Sigmoid colon (tissue), 7 donors: ENCODE measurements at places on chromosomes 11 and 22. TPM values are rescaled to one million over a fixed set of nuclear protein-coding genes. Genes with fewer than 3 reads are reported as not detected.

- H3K27ac ChIP-seq = no peak overlapping the region
- no peak for DNase-seq
- H3K4me1 ChIP-seq = no peaks in the 10 kb centered on the region
Observed at GRCh38 chr11:97729546-97730272, 1291.0 kb upstream of the CNTN5 start.

The XPNPEP3 gene
- total RNA-seq = 11.0 TPM

GRCh38 chr11:65817312-65817834, 16.4 kb upstream of the SNX32 start:
- peaks cover 6% of the 10 kb centered on the region for H3K36me3 ChIP-seq
- no peak for DNase-seq
- H3K27me3 ChIP-seq = no peaks in the 10 kb centered on the region
- H3K4me3 ChIP-seq = peak overlapping the region; percentile 62
- peak overlapping the region; percentile 64 for H3K27ac ChIP-seq

The KCNK7 gene
- total RNA-seq = not detected

DNA sequence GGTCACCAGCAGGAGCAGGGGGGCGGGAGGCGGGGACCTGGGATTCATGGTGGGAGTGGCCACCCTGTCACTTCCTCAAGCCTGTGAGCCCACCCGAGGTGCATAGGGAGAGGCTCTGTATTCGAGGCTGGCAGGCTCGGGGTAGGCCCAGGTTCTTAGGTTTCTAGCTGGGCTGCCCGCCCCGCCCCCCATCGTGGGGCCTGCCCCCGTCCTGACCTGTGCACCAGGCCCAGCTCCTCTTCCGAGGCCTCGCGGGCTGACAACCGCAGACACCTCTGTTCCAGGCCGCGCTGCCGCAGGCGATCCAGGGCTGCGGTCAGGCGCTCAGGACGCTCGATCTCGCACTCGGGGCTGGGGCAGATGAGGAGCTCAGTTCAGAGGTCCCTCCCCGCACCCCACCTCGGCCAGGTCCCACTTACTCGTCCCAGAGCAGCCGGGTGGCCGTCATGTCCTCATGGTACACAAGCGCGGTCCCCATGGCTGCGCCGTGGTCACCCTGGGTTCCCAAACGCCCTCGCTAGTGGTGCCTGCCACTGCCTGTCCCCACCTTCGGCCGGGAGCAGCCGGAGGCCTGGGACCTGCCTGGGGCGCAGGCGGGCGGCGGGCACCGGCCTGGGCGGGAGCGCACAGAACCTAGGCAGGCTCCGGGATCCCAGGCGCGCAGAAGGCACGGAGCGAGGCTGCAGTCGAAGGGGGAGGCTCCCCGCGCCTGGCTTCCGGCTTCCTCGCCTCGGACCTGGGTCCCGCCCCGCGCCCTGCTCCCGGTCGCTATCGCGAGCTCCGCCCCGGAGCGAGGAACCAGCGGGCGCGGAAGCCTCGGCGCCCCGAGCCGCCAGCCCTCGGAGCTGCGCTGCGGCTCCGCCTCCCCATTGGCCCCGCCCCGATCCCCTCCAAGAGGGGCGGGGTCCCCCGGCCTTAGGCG, at the start of gene HDAC10:
Gene HDAC10 (minus strand): TSS at position 711 of the 922 bp plus-strand sequence. CDS start 233 bp downstream, at position 478.
- H3K27me3 ChIP-seq = no peaks in the 10 kb centered on the region
- no peaks in the 10 kb centered on the region for H3K36me3 ChIP-seq
- DNase-seq = peak; percentile 88
- peak within 1 kb of the TSS; percentile 79 for H3K4me3 ChIP-seq
- H3K27ac ChIP-seq = peak within 1 kb of the TSS; percentile 82
- peaks cover 35% of the 10 kb centered on the region for H3K4me1 ChIP-seq

DNA sequence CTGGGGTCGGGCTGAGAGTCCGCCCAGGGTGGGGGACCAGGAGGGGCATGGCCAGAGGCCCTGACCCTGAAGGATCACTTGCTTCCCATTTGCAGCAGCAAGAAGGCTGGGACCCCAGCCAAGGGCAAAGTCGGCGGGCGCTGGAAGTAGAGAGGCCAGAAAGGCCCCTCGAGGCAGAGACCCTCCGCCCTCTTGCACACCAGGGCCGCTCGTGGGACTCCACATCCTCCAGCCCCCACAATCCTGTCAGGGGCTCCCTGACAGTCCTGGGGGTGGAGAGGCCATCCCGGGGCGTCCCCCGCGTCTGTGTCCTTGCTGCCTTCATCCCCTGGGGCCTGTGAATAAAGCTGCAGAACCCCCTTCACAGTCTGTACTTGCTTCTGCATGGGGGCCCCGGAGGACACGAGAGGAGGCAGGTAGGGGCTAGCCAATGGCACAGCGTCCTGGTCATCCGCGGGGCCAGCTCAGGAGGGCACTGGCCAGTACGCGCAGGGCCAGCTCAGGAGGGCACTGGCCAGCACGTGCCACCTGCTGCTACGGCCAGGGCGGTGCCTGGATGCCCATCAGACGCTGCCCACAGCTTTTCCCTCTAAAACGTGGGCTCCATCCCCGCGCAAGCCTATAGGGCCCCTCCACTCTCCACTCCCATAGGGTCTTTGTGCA, 8.7 kb upstream of the MRPL23 start:
- peak; percentile 47 for DNase-seq
- H3K36me3 ChIP-seq = no peaks in the 10 kb centered on the region
- peaks cover 6% of the 10 kb centered on the region for H3K4me1 ChIP-seq
- H3K27me3 ChIP-seq = peaks cover 5% of the 10 kb centered on the region

- H3K27me3 ChIP-seq = no peaks in the 10 kb centered on the region
- H3K36me3 ChIP-seq = peaks cover 40% of the 10 kb centered on the region
- H3K4me1 ChIP-seq = peaks cover 48% of the 10 kb centered on the region
- DNase-seq = peak; percentile 58
- H3K27ac ChIP-seq = peak overlapping the region; percentile 99
Observed at GRCh38 chr11:117230286-117230961, 1.4 kb downstream of the PCSK7 start.

DNA sequence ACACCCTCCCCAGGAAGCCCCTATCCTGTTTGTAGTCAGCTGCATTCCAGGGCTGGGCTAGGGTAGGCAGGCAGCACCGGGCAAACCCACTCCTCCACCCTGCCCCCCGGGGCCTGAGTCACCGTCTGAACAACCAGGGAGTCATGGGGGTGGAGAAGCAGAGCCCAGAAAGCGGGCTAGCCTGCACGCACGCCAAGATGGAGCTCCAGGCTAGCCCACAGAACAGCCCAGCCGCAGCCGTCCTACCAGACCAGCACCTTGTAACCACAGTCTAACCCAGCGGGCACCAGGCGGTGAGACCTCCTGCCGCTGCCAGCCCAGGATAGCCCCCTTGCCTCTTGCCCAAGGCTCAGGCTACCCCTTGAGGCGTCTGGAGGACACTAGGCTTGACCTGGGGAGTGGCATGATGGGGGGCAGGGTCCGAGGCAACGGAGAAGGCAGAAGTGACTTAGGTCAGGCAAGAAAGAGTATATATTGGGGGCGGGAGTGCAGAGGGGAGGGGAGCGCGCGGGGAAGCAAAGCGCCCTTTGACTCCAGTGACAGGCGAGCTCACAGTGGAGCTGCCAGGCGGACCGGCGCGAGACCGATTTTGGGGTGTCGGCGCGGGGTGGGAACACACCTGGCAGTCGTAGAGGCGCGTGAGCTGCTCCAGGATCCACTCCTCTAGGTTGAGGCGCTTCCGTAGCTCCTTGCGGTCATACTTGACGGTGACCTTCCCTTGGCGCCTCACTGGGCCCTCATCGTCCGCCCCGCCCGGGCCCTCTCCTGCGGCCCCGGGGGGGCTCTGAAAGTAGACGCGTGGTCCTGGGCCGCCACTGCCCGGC, 734 bp downstream of the PPP1R14B start:
- peak overlapping the region; percentile 96 for H3K27ac ChIP-seq
- H3K4me3 ChIP-seq = peak overlapping the region; percentile 53
- peaks cover 66% of the 10 kb centered on the region for H3K4me1 ChIP-seq
- peaks cover 7% of the 10 kb centered on the region for H3K36me3 ChIP-seq
- DNase-seq = peak; percentile 86

The CHEK2 gene
- 3.6 TPM for total RNA-seq

DNA sequence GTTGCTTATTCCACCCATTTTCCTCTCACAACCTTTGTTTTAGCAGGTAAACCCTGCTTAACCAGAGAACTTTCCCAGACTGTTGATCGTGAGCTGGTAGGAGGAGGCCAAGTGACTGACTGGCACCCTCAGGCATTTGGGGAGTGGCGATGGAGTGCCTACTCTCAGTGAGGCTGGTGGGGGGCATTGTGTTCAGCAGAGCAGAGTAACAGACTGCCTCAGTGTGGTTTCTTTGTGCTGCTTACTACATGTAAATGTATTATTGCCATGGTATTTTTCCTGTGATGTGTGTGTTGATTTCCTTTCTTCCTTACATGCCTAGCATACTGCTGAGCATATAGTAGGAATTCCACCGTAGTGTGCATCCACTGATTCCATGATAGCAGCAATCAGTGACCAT, 2.6 kb downstream of the MARK2 start:
- H3K27me3 ChIP-seq = no peaks in the 10 kb centered on the region
- H3K4me1 ChIP-seq = peaks cover 66% of the 10 kb centered on the region
- peak overlapping the region; percentile 92 for H3K27ac ChIP-seq
- peak overlapping the region; percentile 84 for H3K4me3 ChIP-seq

DNA sequence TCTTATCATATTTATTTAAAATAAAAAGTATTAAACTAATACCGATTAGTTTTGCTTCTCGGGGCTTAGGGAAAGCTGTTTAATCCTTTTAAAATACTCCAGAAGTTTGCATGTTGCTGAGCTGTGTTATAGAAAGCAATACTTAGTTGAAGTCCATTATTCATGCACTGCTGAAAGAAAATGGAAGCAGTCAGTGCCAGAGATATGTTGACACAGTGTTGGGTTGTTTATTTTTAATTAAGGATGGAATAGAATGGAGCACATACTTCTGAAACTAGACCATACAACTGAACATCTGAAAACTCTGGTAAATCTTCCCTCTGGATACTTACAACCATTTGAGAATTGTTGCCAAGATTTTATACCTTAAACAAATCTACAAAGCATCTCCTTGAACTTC, 282.7 kb upstream of the CCDC179 start:
- no peak for DNase-seq
- no peaks in the 10 kb centered on the region for H3K27me3 ChIP-seq
- H3K4me3 ChIP-seq = no peak overlapping the region
- H3K27ac ChIP-seq = no peak overlapping the region
- H3K36me3 ChIP-seq = no peaks in the 10 kb centered on the region

DNA sequence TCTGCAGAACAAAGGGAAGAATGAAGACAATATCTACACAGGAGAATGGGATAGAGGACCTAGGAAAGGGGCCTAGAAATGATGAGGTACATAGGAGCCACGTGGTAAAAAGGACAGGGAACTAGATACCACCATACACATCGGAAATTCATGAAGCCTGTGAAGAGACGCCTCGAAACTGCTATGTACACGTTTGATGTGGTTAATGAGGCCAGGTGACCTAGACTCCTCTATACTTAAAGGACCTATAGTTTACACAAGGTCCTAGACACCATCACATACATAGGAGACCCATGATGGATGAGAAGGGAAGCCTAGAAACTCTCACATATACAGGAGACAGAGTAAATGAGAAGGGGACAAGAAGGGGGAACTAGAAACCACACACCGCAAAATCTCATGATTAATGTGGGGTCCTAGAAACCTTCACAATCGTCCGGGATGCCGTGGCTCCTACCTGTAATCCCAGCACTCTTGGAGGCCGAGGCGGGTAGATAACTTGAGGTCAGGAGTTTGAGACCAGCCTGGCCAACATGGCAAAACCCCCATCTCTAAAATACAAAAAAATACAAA, 23.8 kb downstream of the RHBDD3 start:
- no peak overlapping the region for H3K27ac ChIP-seq
- DNase-seq = peak; percentile 26
- no peak overlapping the region for H3K4me3 ChIP-seq
- H3K27me3 ChIP-seq = no peaks in the 10 kb centered on the region
- no peaks in the 10 kb centered on the region for H3K4me1 ChIP-seq

GRCh38 chr11:86680716-86681482, 8.5 kb upstream of the ME3 start:
- no peak overlapping the region for H3K4me3 ChIP-seq
- no peak for DNase-seq
- no peaks in the 10 kb centered on the region for H3K27me3 ChIP-seq
- H3K36me3 ChIP-seq = no peaks in the 10 kb centered on the region
- H3K4me1 ChIP-seq = peaks cover 47% of the 10 kb centered on the region
- peak overlapping the region; percentile 75 for H3K27ac ChIP-seq

DNA sequence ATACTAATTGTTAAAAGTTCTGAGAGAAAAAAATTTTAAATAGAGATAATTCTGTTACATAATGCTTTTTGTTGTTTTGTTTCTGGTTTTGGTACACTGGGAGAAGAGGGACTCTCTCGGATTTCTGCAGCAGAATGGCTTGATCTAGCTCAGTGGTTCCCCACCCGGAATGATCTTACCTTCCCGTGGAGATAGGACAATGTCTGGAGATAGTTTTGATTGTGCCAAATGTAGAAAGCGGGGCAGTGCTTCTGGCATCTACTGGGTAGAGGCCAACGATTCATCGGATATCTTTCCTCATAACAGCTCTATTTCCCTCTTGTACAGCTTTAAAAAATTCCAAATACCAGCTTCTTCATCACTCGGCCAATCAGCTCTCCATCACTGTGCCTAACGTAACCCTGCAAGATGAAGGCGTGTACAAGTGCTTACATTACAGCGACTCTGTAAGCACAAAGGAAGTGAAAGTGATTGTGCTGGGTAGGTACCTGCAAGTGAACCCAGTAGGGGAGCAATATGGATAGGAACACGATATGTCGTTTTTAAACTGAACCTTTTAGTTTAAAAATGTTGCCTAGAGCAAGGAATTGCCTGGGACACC, 13.2 kb downstream of the CRTAM start:
- H3K27me3 ChIP-seq = peaks cover 9% of the 10 kb centered on the region
- no peak overlapping the region for H3K4me3 ChIP-seq
- no peaks in the 10 kb centered on the region for H3K36me3 ChIP-seq
- no peak for DNase-seq
- H3K27ac ChIP-seq = no peak overlapping the region

The C11orf42 gene
- total RNA-seq = not detected

- DNase-seq = no peak
- H3K4me3 ChIP-seq = no peak overlapping the region
- H3K36me3 ChIP-seq = no peaks in the 10 kb centered on the region
Observed at GRCh38 chr11:69158301-69159149, 2.8 kb downstream of the SMIM38 start.

The TRPC6 gene
- 3.6 TPM for total RNA-seq

- no peaks in the 10 kb centered on the region for H3K27me3 ChIP-seq
- H3K4me3 ChIP-seq = no peak overlapping the region
- H3K36me3 ChIP-seq = no peaks in the 10 kb centered on the region
- peaks cover 11% of the 10 kb centered on the region for H3K4me1 ChIP-seq
- H3K27ac ChIP-seq = no peak overlapping the region
Observed at GRCh38 chr22:44211256-44211945, 30.7 kb downstream of the PARVG start.

The CALCA gene
- 0.36 TPM for total RNA-seq
